Mucosa of descending colon (tissue), 3 donors: ENCODE measurements at places on chromosomes 6 and 20. TPM values are rescaled to one million over a fixed set of nuclear protein-coding genes. Genes with fewer than 3 reads are reported as not detected.

The HTR1B gene
- not detected for total RNA-seq

The CAPN11 gene
- 1.2 TPM for total RNA-seq

The C20orf204 gene
- total RNA-seq = 1.8 TPM

The ADGRF5 gene
- 3.9 TPM for total RNA-seq

The CRISP3 gene
- not detected for total RNA-seq

The TMEM200A gene
- 60.4 TPM for total RNA-seq

The FAM184A gene
- 3.4 TPM for total RNA-seq

The ADGB gene
- 2.1 TPM for total RNA-seq

The RAB44 gene
- 0.32 TPM for total RNA-seq

The RNF182 gene
- total RNA-seq = 0.09 TPM

The TDRD6 gene
- 0.52 TPM for total RNA-seq

The XPO5 gene
- 24.0 TPM for total RNA-seq

The SLC12A5 gene
- total RNA-seq = not detected

The NKX2-2 gene
- total RNA-seq = 0.22 TPM

The CUL7 gene
- 16.2 TPM for total RNA-seq

The PACSIN1 gene
- total RNA-seq = 0.67 TPM

The PRDM1 gene
- total RNA-seq = 30.7 TPM

The LHFPL5 gene
- not detected for total RNA-seq

The TTK gene
- 2.4 TPM for total RNA-seq

The KIF25 gene
- 0.41 TPM for total RNA-seq

The CMTR1 gene
- 27.5 TPM for total RNA-seq

The SCGN gene
- 7.4 TPM for total RNA-seq

The CGA gene
- total RNA-seq = not detected

The NRSN1 gene
- total RNA-seq = not detected

The AKAP7 gene
- total RNA-seq = 21.9 TPM

The COL12A1 gene
- 80.9 TPM for total RNA-seq

The TMEM74B gene
- total RNA-seq = 2.1 TPM

The TSPO2 gene
- total RNA-seq = not detected

The KIAA0408 gene
- 2.4 TPM for total RNA-seq

The ZHX3 gene
- total RNA-seq = 32.8 TPM

The TRIM31 gene
- 121 TPM for total RNA-seq

The ZSWIM1 gene
- 12.6 TPM for total RNA-seq

The LY6G5B gene
- total RNA-seq = 17.2 TPM

The IL17A gene
- total RNA-seq = not detected

The MCHR2 gene
- not detected for total RNA-seq

The GABRR1 gene
- total RNA-seq = not detected

The BNIP5 gene
- 8.1 TPM for total RNA-seq

The FAM50B gene
- total RNA-seq = 14.2 TPM

The SMLR1 gene
- not detected for total RNA-seq

The ANKRD66 gene
- not detected for total RNA-seq
